ENCODE measurements at places on chromosomes 4 and X.

GRCh38 chr4:146032234-146032860 is 93.7 kb upstream of the ZNF827 start:
- DNase-seq: no peak

- no peak for DNase-seq
Measured at GRCh38 chr4:3640587-3640962, 108.4 kb upstream of the LRPAP1 start.

DNA sequence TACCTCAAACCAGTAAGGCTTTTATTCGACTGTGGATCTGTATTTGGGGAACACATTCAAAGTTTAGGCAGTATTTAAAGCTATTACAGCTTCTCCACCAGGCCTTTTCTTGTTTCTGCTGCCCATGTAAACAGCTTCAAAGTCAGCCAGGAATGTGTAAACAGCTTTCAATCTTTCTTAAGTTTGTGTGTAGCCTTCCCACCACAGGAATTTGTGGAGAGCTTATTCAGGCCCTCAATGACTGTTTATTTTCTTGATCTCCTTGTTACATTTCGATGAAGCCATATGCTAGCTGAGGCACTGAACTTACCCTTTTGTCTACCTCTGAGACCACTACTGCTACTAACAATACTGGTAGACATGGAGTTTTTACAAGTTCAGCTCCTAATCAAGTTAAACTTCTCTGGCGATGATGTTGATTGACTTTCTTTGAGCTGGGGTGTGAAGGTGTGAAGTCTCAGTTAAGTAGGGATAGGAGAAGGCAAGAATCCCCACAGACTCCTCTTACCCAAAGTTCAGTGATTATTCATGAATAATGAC is 72.6 kb downstream of the NWD2 start:
- no peak for DNase-seq

- no peak for DNase-seq
Measured at GRCh38 chr4:138981930-138982390, 33.6 kb upstream of the NOCT start.

DNA sequence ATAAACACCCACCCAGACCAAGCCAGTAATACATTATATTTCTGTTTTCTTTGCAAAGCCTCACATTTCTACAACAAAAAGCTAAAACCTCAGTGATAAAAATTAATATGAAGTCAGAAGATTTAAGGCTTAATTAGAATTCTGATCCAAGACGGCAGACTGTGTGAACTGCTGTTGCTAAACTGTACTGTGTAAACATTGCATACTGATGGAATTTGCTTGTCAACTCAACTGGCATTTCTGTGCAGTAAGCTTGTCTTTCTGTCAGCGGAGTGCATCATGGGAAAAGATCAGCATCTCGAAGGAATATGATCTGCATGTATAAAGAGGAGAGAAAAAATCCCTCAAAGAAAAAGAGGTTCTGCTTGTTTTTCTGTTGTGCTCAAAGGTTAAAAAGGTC is 69.4 kb upstream of the SPANXB1 start:
- no peak for DNase-seq

DNA sequence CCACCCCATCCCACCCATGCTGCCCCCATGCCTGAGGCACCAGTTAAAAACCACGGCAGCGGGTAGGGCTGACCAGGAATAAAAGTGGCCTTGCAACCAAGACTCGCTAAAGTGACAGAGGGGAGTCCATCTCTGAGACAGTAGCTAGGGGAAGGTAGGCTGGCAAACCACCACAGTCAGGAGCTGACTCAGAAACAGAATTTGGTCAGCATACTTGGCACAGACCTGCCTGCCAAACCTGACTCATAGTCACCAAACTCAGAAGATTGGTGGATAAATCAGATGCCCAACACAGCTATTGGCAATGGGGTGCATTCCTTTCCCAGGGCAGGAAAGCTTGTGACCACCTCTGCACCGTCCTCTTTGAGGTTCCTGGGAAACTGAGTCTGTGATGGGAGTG is 193.8 kb downstream of the BCOR start:
- DNase-seq: no peak

- DNase-seq: no peak
Measured at GRCh38 chr4:78459327-78459726, 92.2 kb upstream of the ANXA3 start.

GRCh38 chrX:149518236-149518635 is 13.1 kb upstream of the IDS start:
- no peak for DNase-seq

DNA sequence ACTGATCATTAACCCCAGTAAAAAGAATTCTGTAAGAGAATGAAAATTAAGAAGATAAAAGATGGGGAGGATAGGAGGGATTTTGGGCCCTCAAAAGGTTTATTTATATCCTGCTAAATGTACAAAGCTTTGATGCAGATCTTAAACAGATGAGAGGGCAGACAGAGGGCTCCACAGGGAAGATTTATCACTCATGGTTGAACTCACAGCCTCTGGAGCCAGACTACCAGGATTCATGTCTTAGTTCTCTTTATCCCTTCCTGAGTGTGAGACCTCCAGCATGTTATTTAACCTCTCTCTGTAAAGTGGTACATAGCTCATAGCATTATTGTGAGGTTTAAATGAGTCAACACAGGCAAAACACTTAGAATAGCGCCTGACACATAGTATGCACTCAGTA is 74.4 kb downstream of the SOWAHB start:
- no peak for DNase-seq

DNA sequence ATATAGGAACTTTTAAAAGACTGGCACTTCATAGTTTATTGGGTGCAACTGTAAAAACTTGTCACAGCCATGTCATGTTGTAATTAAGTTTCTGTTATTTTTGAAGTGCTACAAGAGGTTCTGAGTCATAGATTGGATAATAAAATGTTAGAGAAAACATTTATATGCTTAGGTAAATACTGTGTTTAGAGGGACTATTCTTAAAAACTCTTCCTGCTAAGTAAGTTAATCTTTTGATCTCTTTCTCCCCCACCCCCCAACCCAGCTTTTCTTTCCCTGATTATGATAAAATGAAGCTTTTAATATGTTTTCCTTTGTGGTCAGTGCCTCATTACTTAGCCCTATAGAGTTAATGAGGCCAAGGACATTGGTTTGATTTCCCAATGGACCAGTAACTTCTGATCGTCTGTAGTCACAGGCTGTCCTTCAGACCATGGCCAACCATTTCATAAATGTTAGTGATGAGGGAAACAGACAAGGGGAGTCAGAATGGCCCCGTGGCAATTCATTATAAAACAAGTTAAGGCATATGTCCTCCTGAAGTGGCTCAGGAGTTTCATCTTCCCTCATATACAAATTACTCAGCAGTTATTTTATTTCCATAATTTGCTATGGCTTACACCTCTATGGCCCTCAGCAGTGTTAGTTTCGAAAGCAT is 3.9 kb upstream of the PDLIM5 start:
- DNase-seq: no peak

GRCh38 chr4:99574530-99575324 is at the start of gene MTTP:
TSS of gene MTTP (plus strand) at chr4:99574824. CDS start at chr4:99574910, 86 bp downstream.
- DNase-seq: no peak

DNA sequence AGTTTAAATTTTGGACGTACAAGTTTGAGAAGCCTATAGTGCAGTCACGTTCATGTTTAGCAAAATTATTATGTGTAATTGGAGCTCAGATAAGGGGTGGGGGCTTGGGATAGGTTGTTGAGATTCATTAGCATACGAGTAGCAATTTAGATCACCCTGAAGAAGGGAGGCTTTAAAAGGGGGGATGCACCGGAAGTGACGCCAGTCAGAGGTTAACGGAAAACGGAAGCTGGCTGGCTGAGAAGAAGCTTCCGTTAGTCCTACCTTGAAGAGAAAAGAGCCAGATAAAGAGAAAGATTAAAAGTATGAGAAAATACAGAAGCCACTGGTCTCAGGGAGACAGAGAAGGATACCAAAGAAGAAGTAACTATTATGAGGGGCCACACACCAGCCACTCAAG is 1.1 kb upstream of the NXT2 start:
- DNase-seq: no peak

DNA sequence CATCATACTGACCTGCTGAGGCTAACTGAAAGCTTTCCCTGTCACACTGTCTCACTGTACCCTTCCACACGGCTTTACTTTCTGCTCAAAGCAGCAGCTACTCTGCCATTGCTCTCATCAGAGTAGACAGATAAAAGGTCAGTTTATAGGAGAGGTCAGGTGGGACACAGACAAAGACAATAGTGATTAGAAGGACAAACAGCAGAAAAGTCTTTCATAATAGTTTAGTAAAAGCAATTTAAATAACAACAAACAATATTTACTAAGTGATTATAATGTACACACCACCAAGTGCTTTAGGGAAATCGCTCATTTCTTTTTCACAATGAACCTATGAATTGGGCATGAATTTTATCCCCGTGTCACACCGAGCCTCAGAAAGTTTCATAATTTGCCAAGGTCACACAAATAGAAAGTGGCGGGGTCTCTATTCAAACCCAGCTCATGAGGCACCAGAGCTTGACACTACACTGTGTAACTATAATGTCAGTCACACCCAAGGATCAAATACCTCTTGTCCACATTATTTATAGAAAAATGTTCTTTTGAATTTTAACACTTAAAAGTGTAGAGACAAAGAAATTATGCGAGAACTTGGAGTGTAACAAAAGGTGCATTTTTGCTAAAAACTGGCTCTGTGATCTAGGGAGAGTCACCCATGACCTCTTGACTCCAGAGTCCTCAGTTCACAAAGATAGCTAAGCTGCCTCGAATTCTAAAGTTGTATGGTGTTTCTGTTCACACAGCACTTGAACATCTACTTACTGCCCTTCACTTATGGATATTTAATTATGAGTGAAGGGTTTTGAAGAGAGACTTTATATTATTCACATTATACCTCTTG is 24.5 kb upstream of the SORBS2 start:
- no peak for DNase-seq

DNA sequence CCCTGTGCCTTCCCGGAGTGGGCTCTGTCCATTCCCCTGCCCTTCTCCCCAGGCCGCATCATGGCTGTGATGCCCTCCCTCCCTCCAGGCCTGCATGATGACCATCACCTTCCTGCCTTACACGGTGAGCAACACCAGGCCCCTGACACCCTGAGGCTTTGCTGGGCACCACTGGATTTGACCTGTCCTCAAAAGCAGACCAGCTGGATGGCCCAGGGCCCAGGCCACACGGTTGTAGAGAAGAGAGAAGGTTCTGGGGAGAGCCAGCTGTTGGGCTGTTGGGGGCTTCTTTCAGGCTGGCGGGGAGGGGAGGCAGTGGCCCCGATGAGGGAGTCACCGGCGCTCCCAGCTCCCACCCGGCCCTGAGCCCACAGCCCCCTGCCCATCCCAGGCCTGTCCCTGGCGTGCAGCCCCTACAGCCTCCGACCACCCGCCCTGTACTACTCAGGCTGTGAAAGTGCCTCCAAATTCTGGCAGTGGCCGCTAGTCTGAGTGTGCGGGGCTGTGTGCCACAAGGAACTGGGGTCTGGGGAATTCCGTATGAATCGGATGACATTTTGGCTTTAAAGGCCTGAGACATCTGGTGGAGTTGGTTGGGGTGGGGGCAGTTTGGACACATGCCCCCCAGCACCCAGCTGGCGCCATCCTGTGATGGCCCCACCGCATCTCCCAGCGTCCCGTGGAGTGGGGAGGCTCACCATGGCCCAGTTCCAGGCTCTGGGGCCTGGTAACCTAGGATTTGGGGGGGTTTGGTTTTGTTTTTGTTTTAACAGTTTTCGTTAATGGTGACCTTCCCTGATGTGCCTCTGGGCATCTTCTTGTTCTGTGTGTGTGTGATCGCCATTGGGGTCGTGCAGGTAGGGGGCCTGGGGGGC is 19.6 kb downstream of the TMEM175 start:
- no peak for DNase-seq

GRCh38 chrX:133033010-133033409 is 63.9 kb downstream of the USP26 start:
- DNase-seq: no peak

GRCh38 chr4:30763321-30763727 is 43.2 kb downstream of the PCDH7 start:
- no peak for DNase-seq

GRCh38 chr4:35695421-35695820 is 548.9 kb downstream of the ARAP2 start:
- no peak for DNase-seq

- no peak for DNase-seq
Measured at GRCh38 chr4:102438396-102439235, 62.5 kb upstream of the NFKB1 start.

GRCh38 chrX:65652098-65652497 is 15.4 kb upstream of the MSN start:
- DNase-seq: no peak

DNA sequence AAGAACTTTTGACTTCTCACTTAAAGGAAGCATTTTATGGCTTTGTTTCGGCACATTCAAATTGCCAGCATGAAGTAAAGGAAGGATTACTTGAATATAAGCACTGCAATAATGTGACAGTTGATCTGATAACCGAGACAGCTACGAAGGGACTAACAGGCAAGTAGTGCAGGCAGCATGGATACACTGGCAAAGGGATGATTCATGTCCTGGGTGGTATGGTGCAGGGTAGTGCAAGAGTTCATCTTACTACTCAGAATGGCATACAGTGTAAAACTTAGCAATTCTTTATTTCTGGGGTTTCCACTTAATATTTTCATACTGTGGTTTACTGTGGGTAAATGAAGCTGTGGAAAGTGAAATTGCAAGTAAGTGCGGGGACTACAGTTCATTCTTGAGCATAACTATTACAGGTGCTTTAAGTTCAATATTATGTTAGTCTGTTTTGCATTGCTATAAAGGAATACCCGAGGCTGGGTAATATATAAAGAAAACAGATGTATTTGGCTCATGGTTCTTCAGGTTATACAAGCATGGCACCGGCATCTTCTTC is 611.8 kb downstream of the SPOCK3 start:
- DNase-seq: no peak

- no peak for DNase-seq
Measured at GRCh38 chr4:185524888-185525863, 10.1 kb downstream of the PDLIM3 start.

DNA sequence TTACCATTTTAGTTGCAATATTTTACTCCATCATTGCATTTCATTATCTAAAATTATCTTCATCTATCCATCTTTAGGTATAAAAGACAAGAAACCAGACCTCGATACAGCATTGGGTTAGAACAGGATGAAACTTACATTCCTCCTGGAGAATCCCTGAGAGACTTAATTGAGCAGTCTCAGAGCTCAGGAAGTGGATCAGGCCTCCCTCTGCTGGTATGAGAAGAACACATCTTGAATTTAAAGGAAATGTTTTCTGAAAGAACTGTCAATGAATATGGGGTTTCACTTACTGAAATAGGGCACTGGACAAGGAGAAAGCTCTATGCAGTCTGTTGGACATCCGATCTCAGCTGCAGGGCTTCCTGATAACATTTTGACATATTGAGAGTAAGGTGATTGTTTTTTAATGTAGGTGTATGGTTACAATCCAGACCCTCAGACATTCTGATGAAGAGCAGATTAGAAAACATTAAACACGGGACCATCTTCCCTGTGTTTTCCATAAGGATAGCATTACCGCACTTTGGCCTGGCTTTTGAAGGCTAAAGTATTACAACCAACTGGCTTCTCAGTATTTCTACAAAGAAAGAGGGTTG is 367.2 kb downstream of the BMPR1B start:
- DNase-seq: no peak

GRCh38 chr4:132333724-132334047 is 815.4 kb upstream of the PCDH10 start:
- DNase-seq: no peak

Measured in activated T-helper 1 cell treated with anti-CD3 and anti-CD28 coated beads, Interleukin-12 subunit alpha, Interleukin-12 subunit beta, Interleukin-2, Interleukin-4 antibody, amounts not matched to agents 30 ng/mL and 10 ng/mL and 1 ng/mL, durations not matched to agents 14 hours and 24 hours and 36 hours (primary cell).